NCI-H2081 treated with DMSO at 0.1 percent for 48 hours (cell line): ENCODE measurements at places on chromosomes 5 and 9.
A peak's percentile ranks its signal among the peaks of the same experiment; 100 is the strongest.

- no peak for DNase-seq
Measured at GRCh38 chr9:26891726-26892125, 876 bp downstream of the CAAP1 start.

DNA sequence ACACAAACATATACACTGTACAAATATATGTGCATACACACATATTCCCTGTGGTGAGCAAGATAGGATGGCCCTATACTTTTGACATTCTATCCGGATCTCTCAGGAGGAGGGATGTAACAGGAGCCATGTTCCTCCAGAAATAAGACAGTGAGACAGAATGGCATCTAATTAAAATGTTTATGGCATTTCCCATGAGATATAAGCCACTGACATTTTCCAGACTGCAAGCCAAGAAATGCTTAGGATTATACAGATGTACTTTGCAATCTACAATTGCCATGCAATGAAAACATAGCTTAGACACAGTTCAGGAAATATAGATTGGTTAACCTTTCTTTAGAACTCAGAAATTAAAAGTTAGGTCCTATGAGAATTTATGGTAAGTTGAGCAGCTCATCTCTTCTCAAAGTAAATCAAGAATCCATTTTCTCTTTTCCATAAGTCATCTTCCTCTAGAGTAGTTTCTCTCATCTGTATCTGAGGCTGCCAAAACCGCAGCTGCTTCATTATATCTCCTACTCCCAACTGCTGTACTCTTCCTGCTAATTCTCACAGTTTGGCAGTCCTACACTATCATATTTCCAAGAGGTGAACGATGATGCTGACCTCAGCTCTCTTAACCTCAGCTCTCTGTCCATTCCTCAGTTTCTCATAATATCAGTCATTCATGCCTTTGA is 1719.1 kb downstream of the MAT2B start:
- DNase-seq: no peak

DNA sequence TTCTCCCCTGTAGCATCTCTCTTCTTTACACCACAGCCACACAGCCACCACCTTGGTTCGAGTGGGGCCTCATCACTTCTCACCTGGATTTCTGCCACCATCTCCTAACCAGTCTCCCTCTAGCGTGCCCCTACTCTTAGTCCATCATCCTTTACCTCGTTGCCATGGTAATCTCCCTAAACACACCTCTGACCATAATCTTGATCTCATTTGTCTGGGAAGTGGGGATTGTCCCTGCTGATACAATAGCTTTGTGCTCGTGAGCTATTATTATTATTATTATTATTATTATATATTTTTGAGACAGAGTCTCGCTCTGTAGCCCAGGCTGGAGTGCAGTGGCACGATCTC is 76.5 kb upstream of the HSPA9 start:
- DNase-seq: no peak

DNA sequence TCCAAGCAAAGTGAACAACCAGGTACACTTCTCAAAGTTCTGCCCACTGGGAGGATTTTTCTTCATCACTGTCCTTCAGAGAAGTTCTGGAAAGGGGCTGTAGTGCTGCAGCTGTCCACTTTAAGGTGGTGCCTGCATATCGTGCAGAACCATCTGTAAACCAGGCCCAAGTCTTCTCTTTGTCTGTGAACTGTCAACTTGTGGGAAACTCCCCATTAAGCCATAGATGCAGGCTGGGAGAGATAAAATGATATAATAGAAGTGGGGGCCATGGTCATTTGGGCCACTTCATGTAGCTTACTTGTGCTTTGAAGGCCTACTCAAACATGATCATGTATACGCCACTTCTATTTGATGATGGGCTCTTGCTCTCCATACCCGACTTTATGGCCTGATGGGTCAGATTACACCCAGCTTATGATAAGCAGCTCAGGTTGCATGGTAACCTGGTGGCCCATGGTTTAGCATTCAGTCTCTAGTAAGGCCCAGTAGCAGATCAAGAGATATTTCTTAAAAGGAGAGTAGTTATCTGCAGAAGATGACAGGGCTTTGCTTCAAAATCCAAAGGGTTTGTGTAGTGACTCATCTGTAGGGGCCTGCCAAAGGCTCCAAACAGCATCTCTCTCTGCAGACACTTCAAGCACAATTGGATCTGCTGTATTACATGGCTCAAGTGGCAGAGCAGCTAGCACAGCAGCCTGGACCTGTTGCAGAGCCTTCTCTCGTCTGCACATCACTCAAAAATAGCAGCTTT is 15.7 kb upstream of the BTF3 start:
- no peak for DNase-seq

GRCh38 chr5:172095368-172096206 is 89.1 kb upstream of the FBXW11 start:
- DNase-seq: no peak

DNA sequence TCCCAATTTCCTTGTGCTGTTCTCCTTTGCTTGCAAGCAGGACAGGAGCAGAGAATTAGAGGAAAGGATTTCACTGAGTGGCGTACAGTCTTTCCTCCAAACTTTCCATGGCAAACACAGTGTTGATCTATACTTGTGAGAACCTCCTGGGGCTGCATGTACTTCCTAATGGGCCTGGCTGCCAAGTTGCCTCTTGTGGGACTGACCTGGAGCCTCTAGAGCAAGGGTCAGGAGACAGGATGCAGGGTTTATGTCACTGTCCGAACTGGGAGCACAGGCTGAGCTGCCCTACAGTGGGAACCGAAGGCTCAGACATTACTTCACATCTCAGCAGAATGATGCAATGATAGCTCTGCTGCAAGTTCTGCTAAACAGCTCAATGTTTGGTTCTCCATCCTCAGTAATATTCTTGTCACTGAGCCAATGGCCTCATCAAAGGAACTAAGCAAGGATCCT is 102.3 kb downstream of the ENC1 start:
- DNase-seq: no peak

- no peak for DNase-seq
Measured at GRCh38 chr9:134399435-134400056, 73.3 kb downstream of the RXRA start.

DNA sequence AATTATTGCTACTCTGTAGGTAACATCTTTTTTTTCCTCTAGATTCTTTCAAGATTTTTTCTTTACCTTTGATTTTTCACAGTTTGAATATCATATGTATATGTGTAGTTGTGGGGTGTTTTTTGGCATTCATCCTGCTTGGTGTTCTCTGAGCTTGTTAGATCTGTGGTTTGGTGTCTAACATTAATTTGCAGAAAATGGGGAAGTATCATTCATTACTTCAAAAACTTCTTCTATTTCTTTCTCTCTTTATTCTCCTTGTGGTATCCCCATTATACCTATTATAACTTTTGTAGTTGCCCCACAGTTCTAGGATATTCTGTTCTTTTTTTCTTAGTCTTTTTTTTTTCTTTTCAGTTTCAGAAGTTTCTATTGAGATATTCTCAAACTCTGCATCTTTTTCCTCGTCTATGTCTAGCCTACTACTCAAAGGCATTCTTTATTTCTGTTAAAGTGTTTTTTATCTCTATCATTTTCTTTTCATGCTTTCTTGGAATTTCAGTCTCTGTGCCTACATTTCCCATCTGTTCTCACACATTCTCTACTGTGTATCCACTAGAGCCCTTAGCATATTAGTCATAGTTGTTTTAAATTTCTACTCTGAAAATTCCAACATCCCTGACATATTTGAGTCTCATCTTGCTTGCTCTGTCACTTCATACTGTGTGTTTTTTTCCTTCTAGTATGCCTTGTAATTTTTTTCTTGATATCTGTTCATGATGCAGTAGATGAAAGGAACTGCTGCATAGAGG is 60.1 kb upstream of the GNA14 start:
- DNase-seq: no peak

GRCh38 chr9:1531424-1531823 is 481.3 kb downstream of the DMRT2 start:
- no peak for DNase-seq

GRCh38 chr5:163269624-163270023 is 167.8 kb upstream of the CCNG1 start:
- no peak for DNase-seq

DNA sequence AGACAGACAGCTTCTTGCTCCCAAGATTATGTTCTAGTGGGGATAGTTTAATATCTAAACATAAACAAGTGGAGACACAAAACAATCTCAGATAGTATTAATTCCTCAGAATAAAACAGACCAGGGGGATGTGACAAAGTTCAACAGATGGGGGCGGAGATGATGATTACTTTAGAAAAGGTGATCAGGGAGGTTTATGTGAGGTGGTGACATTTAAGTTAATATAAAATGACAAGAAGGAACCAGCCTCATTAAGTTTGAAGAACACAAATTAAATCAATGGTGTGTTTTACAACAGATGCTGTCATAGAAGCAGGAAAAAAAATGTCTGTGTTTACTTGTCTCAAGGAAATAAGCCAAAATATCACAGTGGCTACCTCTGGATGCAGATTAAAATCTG is 119.6 kb upstream of the HMHB1 start:
- DNase-seq: no peak

GRCh38 chr5:139562847-139563246 is 1.7 kb downstream of the UBE2D2 start:
- DNase-seq: no peak

DNA sequence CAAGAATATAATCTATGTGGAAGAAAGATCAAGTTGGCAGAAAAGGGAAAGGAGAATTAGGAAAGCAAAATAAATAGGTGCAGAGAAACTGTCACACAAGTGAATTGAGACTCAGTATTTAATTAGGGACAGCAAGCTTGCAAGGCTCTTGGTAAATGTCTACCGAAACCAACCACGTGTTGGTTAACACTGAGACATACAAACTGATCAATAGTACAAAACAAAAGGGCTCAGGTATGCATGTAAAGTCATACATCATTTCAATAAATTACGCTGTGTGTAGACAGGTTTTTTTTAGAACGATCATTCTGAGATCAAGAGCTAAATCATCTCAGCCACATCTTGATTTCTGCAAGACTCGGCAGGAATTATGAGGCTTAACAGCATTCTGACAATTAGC is 225.4 kb downstream of the EBF1 start:
- DNase-seq: no peak

GRCh38 chr5:61004448-61004847 is 59.4 kb downstream of the NDUFAF2 start:
- no peak for DNase-seq

DNA sequence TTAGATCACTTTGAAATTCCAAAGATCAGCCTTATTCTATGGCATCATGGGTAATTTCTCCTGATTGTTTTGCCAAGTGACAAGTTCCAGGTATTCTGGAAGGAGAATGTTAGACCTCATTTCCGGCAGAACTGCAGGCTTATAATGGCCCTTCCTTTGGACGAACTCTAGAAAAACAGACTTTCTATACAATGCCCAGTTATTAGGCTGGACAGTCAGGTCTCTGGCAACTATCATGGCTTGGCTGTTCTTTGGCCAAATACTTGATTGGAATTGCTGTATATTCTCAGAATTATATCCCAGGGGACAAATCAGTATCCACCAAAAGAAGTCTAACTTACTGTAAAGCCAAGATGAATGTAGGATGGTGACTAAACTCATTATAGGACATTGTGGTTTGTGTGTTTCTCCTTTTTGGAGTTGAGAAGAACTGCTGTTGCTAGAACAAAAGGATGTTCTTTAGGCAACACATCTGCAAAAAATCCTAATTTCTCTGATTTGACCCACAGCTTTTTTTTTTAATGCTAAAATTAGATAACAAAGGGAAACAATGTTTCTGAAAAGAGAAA is 69.0 kb downstream of the ADAMTSL1 start:
- DNase-seq: no peak

GRCh38 chr5:138109463-138110265 is 25.8 kb downstream of the WNT8A start:
- DNase-seq: no peak

DNA sequence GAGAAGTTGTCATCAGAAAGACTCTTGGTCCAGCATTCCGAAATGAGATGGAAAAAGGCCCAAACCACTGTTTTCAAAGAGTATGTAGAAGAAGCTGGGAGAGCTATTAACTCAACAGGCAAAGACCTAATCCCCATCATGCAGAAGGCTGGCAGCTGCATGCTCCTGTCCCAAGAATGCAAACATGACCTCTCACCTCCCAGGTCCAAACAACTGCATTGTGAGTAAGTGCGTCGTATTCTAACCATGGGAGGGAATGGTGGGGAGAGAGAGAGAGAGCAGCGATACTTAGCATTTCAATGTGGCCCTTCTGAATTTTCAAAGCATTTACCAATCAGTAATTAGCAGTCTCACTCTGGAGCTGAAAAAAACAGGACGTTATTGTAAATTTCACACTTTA is 27.6 kb downstream of the TRPC7 start:
- DNase-seq: no peak

- peak; percentile 69 for DNase-seq
Measured at GRCh38 chr5:14534773-14535172, 46.8 kb upstream of the OTULINL start.

- peak; percentile 97 for DNase-seq
Measured at GRCh38 chr9:14326264-14326826, 12.4 kb upstream of the NFIB start.

- no peak for DNase-seq
Measured at GRCh38 chr9:113349445-113350094, at the start of gene BSPRY. BSPRY (plus strand) TSS chr9:113349541; CDS start chr9:113349580, 39 bp downstream.

DNA sequence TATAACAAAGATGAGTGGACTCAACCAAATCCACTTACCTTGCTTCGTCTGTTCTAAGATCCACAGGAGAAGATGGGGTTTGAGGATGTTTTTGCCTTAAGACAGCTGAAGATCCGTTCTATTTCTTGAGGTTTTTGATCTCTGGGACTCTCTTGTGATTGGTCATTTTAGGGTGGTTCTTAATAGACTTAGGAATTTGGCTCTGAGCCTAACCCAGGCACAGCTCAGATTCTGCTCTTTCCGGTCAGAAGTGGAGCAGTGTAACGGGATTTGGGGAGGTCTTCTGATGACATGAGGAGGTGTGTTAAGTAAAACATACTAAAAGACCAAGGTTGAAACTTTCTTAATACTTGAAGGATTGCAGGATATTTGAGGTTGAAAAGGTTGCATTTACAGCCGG is 166.9 kb downstream of the DMRT2 start:
- no peak for DNase-seq

DNA sequence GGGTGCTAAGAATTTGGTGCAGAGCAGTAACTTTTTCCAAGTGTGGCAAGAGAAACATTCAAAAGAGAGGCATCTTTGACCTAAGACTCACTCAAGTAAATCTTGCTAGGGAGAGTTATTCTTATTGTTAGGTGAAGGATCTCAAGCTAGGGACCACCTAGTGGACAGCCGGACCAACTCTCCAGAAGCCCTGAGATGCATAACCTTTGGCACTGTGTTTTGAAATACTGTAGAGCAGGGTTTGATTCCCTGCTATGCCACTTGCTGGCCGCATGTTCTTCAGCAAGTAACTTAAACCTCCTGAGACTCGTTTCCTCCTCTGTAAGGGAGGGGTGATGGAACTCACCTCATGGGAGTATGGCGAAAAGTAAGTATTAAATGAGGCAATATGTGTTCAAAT is 336.1 kb upstream of the ADAMTSL1 start:
- DNase-seq: no peak
